Stimulated activated CD8-positive, alpha-beta memory T cell treated with anti-CD3 and anti-CD28 coated beads, Interleukin-4, amount 100 ng/mL, for 1 hour (primary cell): ENCODE measurements at places on chromosomes 6 and 20.

DNA sequence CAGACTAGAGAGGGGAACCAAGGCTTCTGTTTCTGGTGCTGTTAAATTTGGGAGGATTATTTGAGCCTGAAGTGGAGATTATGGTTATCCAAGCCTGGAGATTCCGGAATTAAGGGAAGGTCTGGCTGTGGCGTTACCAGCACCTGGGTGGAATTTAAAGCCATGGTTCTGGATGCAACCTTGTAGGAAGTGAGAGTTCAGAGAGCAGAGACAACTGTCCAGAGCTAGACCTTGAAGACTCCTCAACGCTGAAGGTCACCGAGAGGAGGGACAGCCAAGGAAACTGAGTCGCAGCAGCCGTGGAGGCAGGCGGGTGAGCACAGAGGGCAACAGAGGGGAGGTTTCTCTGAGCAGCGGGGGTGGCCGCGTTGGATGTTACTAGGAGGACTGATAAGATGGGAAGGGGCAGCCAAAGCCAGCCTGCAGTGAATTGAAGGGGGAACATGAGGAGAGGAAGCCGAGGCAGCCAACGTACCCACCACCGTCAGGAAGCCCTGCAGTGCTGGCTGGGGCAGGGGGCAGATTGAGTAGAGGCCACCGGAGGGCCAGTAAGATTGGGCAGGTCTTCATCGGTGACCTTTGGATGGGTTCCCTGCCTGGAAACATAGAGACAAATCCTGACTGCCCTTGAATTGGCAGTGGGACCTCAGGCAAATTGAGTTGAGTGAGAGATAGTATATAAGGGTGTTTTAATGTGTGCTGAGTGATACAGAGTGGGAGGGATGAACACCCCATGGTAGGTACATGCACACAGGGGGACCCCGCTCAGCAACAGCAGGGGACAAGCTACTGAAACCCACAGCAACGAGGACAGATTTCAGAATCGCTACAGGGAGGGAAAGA lies 90.3 kb downstream of the SNX5 start:
- DNase-seq = no peak

GRCh38 chr6:77837034-77837784 lies 184.4 kb downstream of the MEI4 start:
- DNase-seq = no peak

DNA sequence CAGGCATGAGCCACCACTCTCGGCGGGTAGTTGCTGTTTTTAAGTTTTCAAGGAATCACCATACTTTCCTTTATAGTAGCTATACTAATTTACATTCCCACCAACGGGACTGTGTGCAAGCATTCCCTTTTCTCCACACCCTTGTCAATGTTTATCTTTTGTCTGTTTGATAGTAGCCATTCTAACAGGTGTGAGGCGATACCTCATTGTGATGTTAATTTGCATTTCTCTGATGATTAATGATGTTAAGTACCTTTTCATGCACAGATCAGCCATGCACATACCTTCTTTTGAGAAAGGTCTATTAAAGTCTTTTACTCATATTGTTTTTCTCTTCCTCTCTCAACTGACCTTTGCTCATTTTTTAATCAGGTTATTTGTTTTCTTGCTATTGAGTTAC lies 43.0 kb upstream of the CCND3 start:
- DNase-seq = no peak

- no peak for DNase-seq
Observed at GRCh38 chr20:33334111-33334510, 51.1 kb downstream of the BPIFB1 start.

- DNase-seq = no peak
Observed at GRCh38 chr6:1825277-1825676, 215.6 kb downstream of the FOXC1 start.

DNA sequence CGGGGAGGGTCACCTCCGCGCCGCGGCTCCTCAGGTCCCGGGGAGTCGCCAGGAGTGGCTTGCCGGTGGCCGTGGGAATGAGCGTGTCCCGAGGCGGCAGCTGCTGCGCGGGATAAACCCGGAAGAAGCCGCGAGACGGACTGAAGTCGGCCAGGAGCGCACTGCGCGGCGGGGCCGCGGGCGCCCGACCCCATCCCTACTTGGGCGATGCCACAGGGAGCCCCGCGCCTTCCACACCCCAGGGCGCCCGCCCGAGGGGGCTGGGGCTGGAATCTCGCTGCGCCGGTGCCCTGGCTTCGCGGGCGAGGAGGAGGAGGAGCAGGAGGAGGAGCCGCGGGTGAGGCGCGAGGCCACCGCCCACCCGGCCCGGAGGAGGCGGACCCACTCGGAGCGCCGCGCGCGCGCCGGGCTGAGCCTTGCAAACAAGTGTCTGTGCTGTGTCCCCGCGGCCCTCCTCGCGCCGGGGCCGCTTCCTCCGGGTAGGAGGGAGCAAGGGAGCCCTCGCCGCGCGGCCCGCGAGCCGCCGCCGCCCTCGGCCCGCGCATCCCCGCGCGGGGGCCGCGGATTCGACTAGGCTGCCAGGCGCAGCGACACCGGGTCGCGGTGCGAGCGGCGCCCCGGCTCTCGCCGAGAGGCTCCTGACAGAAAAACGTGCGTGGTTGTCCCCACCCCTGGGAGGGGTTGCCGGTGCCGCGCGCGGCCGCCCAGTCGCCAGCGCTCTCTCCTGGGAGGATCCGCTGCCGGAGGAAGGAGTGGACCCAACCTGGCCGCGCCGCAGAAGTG lies at the start of gene ZDHHC14:
Gene ZDHHC14, plus strand, starts transcription at position 412 of the 783 bp plus-strand sequence.
- DNase-seq = peak; percentile 79

DNA sequence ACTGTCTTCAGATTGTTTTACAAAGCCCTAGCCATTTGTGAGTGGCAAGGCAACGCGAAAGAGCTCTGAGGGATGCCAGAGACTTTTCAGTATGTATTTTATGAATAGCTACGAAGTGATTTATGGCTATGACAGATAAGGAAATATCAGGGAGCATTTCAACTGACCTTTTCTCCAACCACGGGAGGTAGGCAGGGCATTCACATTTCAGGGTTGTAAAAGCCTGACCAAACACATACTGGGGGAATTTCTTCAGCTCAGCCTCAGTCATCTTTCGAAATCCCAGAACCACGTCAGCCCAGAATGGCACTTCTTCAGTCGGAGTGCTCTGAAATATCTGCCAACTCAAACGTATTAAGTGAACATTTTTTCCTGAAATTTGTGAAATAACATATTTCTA lies 10.8 kb downstream of the DDO start:
- DNase-seq = no peak
